ENCODE measurements at places on chromosomes 2 and 18.

DNA sequence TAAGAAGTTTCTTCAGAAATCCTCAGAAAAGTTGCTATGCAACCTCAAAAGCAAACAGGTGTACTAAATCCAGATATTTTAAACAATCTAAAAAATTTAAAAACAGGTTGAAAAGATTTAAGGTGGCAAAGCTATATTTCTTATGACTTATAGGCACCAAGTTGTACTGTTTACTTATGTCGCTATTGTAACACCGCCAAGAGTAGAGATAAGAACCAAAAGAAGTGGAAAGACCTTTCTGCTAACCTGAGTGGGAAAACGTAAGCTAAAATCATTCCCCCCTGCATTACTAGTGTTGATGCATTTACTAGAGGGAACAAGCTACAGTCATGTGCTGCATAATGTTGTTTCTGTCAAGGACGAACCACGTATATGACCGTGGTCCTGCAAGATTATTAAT lies 83.1 kb downstream of the TRIP12 start:
- DNase-seq: no peak

DNA sequence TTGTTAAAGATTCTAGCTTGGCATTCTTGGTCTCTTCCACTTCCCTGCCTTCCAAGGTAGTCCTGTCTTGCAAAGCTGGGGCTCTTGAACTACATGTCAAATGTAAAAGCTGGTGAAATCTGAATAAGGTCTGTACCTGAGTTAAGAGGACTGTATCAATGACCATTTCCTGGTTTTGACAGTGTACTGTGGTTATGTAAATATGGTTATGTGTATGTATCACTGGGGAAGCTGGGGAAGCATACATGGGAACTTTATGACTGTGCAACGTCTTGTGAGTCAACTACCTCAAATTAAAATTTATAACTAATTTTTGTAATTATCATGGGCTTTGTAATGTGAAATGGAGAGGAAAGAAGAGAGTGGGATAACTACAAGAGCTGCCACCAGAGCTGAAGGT lies 81.7 kb downstream of the COL4A4 start:
- no peak for DNase-seq

DNA sequence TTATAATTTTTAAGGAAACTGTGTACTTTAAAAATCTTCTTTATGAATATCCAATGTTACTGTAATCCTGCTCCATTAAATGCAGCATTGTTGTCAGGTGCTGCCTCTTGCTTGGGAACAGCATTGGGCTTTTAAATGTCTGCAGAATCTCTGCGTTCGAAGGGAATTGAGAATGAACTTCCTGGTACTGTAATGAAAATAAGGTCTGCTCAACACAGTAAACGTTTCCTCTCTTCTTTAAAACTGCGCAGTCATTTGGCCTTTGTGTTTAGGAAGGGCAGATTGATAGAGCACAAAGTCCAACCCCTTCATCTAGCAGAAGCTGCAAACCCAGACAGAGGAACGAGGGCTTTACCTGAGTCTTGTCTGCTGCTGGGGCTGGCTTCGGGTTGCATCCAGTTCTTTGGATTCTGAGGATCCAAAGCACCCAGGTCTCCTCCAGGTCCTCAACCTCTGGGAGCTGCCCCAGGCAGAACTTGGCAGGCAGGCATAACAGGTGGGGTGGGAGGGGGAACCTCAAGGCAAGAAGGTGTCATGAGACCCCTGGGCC lies 104.5 kb downstream of the UGGT1 start:
- DNase-seq: no peak

DNA sequence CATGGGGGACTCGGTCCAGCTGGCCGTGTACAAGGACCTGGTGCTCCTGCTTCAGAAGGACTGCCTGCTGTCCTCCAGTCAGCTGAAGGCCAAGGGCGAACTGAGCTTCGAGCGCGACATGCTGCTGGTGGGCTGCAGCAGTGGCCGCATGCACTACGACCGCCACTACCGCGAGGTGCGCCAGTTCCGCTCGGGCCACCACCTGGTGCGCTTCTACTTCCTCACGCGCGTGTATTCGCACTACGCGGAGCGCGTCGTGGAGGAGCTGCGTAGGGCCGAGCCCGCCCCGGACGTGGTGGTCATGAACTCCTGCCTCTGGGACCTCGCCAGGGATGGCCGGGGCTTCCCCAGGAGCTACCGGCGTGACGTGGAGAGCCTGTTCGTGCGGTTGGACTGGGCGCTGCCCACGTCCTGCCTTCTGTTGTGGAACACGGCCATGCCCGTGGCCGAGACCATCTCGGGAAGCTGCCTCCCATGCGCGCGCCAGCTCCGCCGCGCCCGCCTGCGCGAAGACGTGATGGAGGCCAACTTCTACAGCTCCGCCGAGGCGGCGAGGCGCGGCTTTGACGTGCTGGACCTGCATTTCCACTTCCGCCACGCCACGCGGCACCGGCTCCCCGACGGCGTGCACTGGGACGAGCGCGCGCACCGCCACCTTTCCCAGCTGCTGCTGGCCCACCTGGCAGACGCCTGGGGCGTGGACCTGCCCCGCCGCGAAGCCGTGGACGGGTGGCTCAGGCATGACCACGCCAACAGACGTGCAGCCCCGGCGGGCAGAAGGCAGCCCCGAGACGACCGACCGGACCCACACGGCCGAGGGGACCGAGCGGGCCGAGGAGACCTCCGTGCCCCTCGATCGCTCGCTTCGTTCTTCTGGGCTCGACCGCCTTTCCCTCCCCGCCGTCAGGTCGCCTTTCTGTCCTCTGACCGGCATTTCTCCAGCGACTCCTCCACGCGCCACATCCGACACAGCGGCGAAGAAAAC lies 293.9 kb upstream of the ERBB4 start:
- DNase-seq: no peak

GRCh38 chr18:7666195-7666776 lies 99.2 kb downstream of the PTPRM start:
- DNase-seq: no peak

DNA sequence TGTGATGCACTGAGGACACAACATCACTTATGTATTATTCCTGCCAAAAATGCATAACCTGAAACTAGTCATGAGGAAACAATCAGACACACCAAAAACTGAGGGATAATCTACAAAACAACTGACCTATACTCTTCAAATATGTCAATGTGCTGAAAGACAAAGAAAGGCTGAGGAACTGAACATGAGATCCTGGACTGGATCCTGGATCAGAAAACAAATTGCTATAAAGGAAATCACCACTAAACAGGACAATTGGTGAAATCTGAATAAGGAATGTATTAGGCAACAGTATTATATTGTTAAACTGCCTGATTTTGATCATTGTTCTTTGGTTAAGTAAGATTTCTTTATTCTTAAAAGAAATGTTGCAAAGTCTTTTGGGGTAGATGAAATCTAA lies 28.8 kb downstream of the CUL3 start:
- no peak for DNase-seq

- DNase-seq: no peak
Measured at GRCh38 chr2:149737896-149738295, 150.3 kb upstream of the MMADHC start.

DNA sequence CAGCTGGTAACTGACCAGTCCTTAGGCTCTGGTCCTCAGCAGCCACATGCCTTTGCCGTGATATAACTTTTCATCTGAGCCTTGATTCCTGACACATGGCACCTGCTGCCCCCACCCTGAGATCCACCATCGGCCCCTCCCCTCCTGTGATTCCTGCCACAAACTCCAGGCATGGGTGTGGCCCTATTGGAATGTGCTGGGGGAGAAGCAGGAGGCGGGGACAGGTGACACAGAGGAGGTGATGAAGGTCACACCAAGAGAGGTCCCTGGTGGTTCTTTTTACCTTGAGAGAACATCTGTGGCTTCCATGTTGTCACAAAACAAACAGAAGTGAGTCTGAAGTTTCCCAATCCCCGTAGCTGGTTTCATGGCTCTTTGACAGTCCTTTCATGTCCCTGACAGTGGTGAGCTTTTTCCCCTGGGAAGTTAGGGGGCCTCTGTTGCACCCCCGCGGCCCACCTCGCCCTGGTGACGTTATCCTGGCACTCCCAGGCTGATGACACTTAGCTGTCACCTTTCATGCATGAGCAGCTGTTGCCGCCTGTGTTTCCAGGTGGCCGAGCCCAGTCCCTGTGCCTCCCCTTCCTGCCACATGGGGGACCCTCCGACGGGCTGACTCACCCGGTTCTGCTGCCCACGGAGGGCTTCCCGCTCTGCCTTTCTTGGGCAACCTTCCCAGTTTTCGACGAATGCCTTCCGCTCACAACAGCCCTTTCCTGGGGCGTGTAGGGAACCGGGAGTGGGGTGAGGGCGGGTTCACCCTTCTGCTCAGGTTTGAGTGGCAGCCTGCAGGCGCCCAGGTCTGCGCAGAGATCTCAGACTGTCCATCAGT lies 66.3 kb upstream of the GLI2 start:
- peak; percentile 82 for DNase-seq

DNA sequence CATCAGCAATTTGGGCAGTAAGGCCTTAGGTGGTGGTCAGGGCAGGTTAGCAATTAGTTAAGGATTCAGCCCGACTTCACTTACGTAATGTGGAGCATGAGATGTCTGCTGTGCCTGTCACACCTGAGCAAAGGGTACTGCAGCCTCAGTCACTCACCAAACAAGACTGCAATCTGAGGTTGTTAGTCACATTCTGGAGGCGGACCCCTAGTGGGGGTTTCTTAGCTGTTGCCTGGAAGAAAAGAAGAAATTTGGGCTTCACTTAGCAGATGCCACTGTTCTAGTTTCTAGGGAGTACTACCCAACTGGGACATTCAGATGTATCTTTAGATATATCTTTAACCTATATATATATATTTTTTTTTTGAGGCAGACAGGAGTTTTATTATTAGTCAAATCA lies 529.9 kb downstream of the SLC4A3 start:
- DNase-seq: no peak

DNA sequence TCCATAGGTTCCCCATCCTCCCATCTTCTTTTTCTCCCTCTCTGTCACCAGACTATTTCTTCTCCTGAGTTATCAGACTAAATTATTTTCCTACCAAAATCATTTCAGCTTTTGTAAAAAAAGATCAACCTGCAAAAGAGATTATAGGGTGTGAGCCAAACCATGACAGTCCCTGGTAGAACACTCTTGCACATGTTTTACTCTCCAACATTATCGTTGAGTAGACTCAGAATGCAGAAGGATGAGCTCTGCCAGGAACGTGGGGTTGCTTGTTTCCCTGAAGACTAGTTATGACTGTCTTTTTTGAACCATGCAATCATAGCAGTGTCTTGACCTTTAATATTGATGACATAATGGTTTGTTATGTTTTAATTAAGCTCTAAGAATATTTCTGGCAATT lies 360.1 kb upstream of the VWC2L start:
- DNase-seq: no peak

GRCh38 chr2:134334542-134335353 lies 80.9 kb downstream of the MGAT5 start:
- no peak for DNase-seq

All from RPMI8226 (cell line).